ENCODE measurements at places on chromosomes 16 and 17.

DNA sequence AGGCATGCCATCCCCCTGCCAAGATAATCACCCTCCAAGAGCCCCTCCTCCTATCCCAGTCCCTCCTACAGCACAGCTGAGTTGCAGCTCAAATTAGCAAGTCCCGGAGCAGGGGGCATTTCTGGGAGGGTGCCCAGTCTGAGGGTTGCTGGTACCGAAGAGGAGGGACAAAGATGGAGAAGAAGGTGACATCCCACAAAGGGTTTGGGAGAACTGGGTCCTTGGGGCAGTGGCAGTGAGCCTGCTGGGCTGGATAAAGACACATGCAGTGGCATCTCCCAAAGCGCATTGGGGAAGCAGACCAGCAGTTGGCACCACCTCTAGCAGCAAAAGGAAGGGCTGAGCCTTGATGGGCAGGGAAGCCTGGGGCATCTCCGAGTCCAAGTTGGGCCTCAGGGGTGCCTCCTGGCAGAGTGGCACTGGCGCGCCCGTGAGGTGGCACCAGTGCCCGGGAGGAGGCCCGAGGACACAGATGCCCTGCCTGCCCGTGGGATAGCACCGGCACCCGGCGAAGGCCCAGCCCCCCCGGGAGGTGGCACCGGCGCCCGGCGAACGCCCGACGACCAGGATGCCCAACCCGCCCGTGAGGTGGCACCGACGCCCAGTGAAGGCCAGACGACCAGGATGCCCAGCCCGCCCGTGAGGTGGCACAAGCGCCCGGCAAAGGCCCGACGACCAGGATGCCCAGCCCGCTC is 622 bp downstream of the TOM1L2 start:
- no peak for DNase-seq

DNA sequence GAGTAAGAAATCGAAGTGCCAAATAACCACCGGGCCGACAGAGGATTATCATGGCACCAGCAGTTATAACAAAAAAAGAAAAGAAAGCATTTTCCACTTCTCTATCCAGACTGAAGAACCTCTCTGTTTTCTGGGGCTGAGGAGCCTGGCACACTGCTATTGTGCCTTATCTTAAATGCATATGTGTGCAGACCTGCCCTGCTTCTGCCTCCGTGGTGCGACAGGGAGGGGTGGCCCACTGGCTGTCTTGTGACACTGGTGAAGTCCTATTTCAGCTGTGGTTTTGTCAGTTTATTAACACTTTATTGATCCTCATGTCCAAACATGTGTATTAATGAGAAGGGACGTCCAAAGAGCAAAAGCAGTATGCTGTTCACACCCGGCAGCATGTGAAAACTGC is 55.4 kb downstream of the CDK5R1 start:
- DNase-seq = no peak

DNA sequence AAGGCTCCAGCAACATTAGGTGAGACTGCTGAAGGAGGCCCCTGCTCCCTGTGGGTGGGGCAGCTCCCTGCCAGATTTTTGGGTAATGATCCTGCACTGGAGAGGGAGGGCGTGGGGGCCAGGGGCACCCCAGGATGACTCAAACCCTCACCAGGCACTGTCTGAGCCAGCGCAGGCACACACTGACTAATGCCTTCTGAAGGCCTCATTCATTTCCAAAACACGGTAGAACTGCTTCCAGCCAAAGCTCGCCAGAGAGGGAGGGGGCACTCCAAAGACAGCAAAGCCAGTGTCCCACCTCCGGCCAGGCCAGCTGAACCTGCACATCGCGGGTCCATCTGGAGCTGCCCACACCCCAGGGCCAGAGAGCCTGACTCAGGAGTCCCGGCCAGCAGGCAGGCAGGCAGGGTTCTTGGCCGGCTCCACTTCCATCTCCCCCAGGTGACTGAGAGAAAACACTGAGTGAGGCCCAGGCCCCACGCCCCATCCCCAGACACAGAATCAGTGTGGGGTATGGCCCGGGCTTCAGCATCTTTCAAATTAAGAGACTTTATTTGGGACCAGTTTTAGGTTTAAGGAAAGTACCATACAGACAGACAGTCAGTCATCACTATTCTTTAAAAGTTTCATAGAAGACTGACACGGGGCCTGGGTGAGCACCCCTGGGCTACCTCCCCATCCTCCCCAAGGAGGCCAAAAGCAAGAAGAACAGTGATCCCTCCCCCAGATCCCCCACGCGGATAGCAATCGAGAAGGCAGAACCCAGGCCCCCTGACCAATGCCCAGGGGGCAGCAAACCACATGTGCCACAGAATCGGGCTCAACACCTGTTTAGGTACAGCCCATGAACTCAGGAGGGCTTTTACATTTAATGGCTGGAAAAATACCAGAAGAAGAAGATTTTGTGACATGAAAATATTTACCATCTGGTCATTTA is 2.3 kb downstream of the PIEZO1 start:
- no peak for DNase-seq

GRCh38 chr16:66629856-66630255 is 25.4 kb downstream of the CMTM3 start:
- DNase-seq = no peak

DNA sequence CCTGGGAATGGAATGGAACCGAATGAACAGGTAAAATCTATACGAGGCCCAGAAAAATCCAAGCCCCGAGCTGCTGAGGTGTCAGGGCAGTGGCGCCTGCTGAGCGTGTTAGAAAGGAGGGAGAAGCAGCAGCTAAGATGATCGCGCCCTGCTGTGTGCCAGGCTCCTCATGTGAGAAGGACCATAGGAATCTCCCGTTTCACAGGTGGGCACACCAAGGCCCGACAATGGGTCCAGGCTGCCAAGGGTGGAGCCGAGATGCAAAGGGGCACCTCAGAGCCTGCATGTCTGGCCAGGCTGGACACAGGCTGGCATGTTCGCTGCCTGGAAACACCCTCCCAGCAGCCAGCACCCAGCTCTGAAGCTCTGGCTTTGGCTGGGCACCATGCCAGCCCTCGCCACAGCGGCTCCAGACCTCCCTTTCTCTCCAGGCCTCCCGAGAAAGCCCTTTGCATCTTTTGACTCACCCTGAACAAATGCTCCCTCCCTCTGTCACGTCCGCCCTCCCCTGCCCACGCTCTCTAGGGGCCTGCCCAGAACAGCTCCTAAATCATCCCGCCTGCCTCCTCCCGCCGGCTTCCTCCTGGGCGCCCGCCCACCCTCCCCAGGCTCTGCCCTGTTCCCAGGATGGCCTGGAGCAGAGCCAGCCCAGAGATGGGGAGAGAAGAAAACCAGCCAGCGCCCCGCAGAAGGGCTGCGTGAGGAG is 217.8 kb upstream of the GSE1 start:
- peak; percentile 53 for DNase-seq

Data from NCI-H510A (cell line).